ENCODE measurements at places on chromosomes 6 and 20.

- peak; percentile 51 for DNase-seq
Measured at GRCh38 chr6:6912817-6913744, 194.7 kb upstream of the RREB1 start.

GRCh38 chr6:80439721-80440470, 333.4 kb downstream of the BCKDHB start:
- DNase-seq = no peak

GRCh38 chr6:157717340-157717748, 105.7 kb upstream of the SNX9 start:
- DNase-seq = no peak

DNA sequence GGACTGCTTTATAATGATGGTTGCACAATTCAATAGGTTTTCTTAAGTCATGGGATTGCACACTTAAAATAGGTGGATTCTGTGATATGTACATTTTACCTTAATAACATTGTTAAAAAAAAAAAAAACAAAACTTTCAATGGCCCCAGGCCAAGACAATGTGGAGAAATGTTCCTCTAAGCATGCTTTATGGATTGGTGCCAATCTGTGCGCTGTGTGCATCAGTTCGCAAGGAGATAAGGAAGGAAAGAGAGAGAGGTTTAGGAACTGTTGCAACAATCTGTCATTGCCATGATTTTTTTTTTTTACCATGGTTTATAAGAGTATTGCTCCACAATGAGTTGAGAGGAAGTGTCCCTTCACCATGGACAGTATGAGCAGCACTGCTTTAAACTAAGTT, 399.6 kb downstream of the PTPRT start:
- no peak for DNase-seq

DNA sequence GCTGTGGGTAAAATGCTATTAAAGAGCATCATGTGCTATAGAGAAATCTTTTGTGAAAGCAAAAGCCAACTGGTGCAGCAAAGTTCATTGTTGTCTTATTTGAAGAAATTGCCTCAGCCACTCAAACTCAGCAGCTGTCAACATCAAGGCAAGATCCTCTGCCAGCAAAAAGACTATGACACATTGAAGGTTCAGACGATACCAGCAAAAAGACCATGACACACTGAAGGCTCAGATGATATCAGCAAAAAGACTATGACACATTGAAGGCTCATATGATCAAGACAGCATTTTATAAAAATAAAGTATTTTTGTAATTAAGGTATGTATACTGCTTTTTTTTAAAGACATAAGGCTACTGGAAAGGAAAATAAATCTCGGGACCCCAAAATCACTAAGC, 118.4 kb upstream of the RUNX2 start:
- DNase-seq = no peak

- no peak for DNase-seq
Measured at GRCh38 chr6:71248878-71249544, 39.6 kb upstream of the OGFRL1 start.
